Coronary artery (tissue), 2 donors: ENCODE measurements at places on chromosomes 16 and 17.
A peak's percentile ranks its signal among the peaks of the same experiment; 100 is the strongest.

DNA sequence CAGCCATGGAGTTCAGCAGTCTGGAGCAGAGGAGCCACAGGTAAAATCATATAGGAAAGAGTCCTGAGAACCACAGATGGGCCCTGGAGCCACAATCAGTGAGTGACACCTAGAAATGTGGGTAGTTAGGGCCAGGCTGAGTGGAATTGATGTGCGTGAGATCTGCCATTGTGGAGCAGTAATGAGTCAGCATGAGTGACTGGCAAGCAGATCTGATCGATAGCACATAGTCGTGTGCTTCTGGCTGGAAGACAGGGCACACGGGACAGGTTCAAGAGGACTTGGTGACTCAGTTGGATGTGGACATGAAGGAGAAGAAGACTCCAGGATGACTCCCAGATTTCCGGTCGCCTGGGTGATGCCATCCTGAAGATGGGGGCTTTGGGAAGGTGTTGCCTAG, 12.3 kb downstream of the ADORA2B start:
- no peak for DNase-seq

DNA sequence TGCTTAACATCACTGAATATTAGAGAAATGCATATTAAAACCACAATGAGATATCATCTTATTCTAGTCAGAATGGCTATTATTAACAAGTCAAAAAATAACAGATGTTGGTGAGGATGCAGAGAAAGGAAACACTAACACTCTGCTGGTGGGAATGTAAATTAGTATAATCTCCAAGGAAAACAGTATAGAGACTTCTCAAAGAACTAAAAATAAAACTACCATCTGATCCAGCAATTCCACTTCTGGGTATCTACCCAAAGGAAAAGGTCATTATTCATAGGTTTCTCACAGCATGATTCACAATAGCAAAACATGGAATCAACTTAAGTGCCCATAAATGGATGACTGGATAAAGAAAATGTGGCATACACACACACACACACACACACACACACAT, 166.4 kb downstream of the CEP112 start:
- no peak for DNase-seq

DNA sequence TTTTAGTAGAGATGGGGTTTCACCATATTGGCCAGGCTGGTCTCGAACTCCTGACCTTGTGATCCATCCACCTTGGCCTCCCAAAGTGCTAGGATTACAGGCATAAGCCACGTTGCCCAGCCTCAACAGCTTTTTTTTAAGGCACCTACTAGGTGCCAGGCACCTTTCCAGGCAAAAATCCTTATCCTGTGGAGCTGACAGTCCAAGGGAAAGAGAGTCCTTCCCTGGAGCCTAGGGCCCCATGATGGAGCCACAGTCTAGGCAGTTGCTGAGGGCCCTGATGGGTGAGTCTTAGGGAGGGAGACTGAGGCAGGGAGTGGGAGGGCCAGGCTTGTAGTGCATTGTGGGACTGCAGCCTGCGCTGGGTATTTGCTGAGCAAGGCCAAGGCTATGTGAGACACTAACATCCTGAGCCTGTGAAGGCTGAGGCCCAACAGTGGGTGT, 79.6 kb upstream of the TOB1 start:
- peak; percentile 66 for DNase-seq

- DNase-seq = no peak
These were observed 68.5 kb upstream of the PMFBP1 start for GRCh38 chr16:72240466-72240865.

- no peak for DNase-seq
These were observed 24.5 kb downstream of the NLRC5 start for GRCh38 chr16:57013902-57014301.

DNA sequence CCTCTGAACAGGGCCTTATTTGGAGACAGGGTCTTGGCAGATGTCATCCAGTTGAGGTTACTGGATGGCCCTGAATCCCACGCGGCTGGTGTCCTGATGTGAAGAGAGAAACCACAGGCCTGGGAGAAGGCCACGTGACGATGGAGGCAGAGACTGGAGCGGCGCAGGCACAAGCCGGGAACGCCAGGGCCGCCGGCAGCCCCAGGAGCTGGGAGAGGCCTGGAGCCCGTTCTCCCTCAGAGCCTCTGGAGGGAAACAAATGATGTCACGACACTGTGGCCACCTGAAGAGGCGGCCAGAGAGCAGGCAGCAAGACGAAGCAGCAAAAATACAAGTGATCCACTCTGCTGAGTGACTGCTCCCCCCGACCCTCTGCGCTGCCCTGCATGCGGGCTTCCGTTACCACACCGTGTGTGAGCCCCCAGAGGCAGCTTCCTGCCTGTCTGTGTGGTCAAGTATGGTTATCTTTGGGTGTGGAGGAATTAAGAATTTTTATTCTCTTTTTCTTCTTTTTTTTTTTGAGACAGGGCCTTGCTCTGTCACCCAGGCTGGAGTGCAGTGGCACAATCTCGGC, 11.6 kb downstream of the CD7 start:
- no peak for DNase-seq

GRCh38 chr17:70168044-70168976, 1.0 kb upstream of the KCNJ2 start:
- DNase-seq = no peak

DNA sequence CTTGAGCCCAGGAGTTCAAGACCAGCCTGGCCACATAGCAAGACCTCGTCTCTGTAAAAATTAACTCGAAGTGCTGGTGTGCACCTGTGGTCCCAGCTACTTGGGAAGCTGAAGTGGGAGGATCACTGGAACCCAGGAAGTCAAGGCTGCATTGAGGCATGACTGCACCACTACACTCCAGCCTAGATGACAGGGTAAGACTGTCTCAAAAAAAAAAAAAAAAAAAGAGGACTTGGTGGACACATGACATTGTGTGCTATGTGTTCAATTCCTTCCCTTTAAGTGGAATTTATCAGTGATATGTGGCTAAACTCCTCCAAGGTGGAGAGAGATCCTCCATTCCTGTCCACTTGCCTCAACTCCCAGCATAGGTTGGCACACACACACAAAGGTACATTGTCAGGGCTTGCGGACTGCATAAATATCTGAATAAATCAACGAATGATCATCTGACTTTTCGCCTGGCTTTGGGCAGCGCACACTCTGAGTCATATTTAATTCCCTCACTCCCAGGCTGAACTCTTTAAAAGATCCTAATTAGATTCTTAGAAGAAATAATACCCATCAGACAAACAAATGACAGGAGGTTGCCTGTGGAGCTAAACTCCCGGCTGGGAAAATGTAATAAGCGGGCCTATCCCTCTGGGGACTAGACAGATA, 25.0 kb upstream of the SYT17 start:
- no peak for DNase-seq

- no peak for DNase-seq
These were observed 18.8 kb downstream of the TAC4 start for GRCh38 chr17:49829026-49829425.

DNA sequence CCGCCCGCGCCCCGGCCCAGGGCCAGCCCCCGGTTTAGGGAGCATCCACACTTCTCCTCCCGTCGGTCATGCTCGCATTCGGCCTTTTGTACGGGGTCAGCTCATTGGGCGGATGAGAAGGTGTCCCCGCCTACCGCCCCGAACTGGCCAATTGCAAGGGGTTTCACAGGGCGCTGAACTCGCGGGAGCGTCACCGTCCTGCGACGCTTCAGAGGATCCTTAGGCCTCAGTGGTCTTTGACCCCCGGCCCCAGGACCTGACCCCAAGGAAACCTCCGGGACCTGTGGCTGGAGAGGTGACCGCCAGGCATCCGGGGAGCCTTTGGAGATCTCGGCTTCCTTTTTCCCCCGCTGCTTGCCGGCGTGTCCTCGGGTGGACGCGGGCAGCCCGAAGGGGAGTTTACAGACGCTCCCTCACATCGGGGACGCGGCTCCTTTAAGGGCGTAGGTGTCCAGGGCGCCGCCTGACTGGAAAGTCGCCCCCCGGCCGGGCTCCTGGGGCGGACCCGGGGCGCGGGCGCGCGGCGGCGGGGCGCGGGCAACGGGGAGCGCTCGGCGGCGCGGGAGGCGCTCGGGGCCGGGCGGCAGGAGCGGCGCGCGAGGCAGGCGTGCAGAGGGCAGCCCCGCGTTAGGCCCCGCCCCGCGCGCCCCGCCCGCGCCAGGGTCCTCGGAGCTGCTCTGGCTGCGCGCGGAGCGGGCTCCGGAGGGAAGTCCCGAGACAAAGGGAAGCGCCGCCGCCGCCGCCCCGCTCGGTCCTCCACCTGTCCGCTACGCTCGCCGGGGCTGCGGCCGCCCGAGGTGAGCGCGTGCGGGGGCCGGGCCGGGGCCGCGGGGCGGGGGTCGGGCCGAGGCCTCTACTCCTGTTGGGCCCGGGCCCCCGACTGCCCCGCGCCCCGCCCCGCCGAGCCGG, at the start of gene UBE2I:
UBE2I (plus strand) TSS at position 660 of the 909 bp plus-strand sequence. CDS start 4,395 bp downstream, outside the sequence.
- peak; percentile 98 for DNase-seq

DNA sequence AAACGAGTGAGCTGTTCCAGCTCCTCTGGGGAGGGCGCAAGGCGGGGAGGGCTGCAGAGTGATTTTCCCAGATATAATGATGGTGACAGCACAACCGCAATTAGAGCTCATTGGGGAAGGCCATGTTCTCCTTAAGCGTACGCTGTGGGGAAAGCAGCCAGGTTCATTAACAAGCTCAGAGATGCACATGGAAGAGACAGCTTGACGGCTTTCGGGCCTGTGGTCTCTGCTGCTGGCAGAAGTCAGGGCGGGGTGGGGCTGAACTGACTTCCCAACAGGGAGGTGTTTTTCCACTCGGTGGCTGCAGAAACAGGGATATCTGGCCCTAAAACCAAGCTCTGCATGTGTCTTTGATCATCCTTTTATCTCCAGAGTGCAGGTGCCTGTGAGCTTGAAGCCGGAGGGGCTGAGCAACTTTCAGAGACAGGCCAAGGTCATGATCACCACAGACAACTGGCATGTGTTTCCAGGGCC, 24.0 kb upstream of the CACNG1 start:
- no peak for DNase-seq

GRCh38 chr17:65848751-65849150, 287.3 kb upstream of the AXIN2 start:
- no peak for DNase-seq

DNA sequence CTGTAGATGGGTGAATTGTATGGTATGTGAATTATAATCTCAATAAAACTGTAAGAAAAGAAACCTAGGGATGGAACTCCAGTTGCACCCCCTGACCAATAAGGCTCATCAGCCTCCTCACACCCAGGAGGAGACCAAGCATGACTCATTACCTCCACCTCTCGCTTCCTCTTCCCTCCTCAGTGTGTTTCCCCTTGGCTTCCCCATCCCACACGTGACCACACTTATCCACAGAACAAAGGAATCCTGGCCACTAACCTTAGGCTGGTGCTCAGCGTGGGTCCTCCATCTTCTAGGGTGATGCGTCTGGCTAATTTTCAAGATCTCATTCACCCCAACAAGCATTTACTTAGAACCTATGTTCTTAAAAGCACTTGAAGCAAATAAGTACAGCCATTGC, 36.2 kb upstream of the MAP3K14 start:
- DNase-seq = peak; percentile 45

DNA sequence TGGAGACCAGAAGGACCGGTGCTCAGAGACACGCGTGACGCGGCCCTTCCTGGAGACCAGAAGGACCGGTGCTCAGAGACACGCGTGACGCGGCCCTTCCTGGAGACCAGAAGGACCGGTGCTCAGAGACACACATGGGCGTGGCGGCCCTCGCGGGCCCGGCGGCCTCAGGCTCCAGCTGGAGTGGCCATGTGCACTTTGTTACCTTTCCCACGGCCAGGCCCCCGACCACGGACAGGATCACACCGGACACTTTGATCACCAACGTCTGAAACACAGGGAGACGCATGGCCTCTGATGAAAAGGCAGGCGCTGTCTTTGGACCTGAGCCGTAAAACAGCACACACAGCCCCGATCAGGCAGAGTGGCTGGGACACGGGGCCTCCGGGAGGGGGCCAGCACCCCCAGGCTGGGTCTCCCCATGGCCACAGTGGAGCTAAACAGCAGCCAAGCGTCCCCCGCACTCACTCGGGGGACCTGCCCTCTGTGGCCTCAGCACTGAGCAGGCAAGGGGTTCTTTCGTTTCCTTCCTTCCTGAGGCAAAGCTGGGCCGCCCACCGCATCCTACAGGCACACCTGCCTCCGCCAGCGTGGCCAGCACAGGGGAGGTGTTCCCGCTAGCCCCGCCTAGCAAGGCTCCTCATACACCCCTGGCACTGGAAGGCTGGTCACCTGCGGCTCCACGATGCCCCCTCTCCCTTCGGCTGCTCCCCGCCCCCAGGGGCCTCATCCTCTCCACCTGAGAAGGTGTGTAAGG, 13.3 kb upstream of the CCDC154 start:
- no peak for DNase-seq

- DNase-seq = no peak
These were observed 46.7 kb upstream of the TBX2 start for GRCh38 chr17:61352781-61353491.

GRCh38 chr16:77767211-77767610, 21.2 kb upstream of the VAT1L start:
- DNase-seq = no peak

GRCh38 chr17:32894245-32894644, 17.3 kb upstream of the MYO1D start:
- no peak for DNase-seq

DNA sequence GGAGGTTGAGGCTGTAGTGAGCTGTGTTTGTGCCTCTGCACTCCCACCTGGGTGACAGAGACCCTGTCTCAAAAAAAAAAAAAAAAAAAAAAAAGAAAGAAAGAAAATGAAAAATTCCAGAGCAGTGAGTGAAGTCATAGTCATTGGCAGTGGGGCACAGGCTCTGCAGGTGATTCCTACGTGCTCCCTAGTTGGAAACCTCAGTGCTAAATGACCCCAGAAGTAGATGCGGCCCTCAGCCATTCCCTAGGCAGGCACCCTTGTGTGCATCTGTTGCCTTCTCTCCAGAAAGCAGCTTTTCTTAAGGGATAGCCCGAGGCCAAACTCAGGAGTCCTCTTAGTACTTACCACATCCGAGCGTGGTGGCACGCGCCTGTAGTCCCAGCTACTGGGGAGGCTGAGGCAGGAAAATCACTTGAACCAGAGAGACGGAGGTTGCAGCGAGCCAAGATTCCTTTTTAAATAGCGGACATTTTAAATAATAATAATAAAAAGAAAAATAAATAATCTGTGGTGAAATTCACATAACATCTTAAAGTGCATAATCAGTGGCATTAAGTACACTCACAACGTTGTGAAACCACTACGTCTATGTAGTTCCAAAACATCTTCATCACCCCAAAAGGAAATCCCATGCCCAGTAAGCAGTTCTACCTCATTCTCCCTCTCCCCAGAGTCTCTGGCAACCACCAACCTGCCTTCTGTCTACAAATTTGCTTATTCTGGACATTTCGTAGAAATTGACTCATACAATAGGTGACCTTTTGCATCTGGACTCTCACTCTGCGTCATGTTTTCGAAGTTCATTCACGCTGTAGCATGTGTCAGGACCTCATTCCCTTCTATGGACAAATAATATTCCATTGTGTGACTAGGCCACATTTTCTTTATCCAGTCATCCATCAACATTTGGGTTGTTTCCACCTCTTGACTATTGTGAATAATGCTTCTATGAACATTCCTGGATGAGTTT, 12.5 kb upstream of the SPHK1 start:
- DNase-seq = no peak

DNA sequence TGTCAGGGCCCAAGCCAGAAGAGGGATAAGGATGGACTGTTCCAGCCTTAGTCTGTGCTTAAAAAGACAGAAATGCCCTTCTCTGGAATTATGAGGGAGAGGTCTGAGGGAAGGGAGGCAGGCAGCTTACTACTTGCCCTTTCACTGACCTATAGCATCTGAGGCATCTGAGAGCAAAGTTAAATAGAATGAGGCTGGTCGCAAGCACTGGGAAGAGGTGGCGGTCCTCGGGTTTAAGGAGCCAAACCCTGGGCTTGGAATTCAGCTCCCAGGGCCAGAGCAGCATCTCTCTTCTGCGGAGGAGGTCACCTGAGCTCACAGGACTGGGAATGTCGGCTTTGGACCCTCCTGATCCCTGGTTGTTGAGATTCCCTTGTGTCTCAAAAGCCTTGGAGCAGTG, 3.1 kb upstream of the LIMD2 start:
- no peak for DNase-seq
